MCF 10A (cell line): ENCODE measurements at places on chromosomes 2 and 18. TPM values are rescaled to one million over a fixed set of nuclear protein-coding genes. Genes with fewer than 3 reads are reported as not detected.

SPP2 gene
- total RNA-seq = not detected in 2 replicates

CXCR4 gene
- 0.54 and 1.1 TPM in 2 replicates for total RNA-seq

TFCP2L1 gene
- total RNA-seq = 22.6 and 24.3 TPM in 2 replicates

MTCL1 gene
- total RNA-seq = 11.6 and 19.8 TPM in 2 replicates

SDC1 gene
- 214 and 232 TPM in 2 replicates for total RNA-seq

LCT gene
- total RNA-seq = not detected in 2 replicates

POTEJ gene
- not detected in 2 replicates for total RNA-seq

LYPD1 gene
- total RNA-seq = not detected in 2 replicates

MC5R gene
- total RNA-seq = not detected in 2 replicates

CCDC141 gene
- total RNA-seq = not detected in 2 replicates

AGXT gene
- not detected in 2 replicates for total RNA-seq

KCNF1 gene
- not detected in 2 replicates for total RNA-seq

PCARE gene
- total RNA-seq = not detected in 2 replicates

TLX2 gene
- not detected in 2 replicates for total RNA-seq

SPRED2 gene
- 38.1 and 38.6 TPM in 2 replicates for total RNA-seq

KCNE4 gene
- total RNA-seq = not detected in 2 replicates

CXCR2 gene
- not detected in 2 replicates for total RNA-seq

SFT2D3 gene
- 3.6 and 4.1 TPM in 2 replicates for total RNA-seq

HRH4 gene
- 0.10 and 0.16 TPM in 2 replicates for total RNA-seq

NEU4 gene
- total RNA-seq = not detected in 2 replicates

RGPD3 gene
- total RNA-seq = 0.20 TPM in 1 of 2 replicates, not detected in the other

COLEC11 gene
- not detected in 2 replicates for total RNA-seq

POTEI gene
- not detected in 2 replicates for total RNA-seq
